ENCODE measurements at places on chromosomes 5 and 9. TPM values are rescaled to one million over a fixed set of nuclear protein-coding genes. Genes with fewer than 3 reads are reported as not detected.
A peak's percentile ranks its signal among the peaks of the same experiment; 100 is the strongest.

DNA sequence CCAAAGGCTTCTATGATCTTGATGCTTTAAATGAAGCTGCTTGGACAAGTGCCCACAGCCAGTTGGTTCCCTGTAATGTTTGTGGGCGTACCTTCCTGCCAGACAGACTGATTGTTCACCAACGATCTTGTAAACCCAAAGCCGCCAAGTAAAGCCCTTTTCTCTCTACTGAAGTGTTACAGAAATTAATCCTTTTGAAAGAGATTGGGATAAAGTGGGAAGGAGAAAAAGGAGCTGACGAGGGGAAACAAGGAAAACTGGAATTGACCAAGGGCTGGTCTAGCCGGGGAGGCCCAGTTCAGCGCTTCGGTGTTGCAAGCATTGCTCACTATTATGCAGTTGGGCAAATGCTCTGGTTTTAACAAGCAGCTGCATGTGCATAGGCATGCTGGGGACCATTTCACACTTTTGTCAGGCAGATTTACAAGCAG lies 53.2 kb downstream of the ZNF474 start:
- peak overlapping the region; percentile 90 for H3K27ac ChIP-seq
- peak overlapping the region; percentile 87 for H3K4me3 ChIP-seq
- peaks cover 63% of the 10 kb centered on the region for H3K4me1 ChIP-seq
- peaks cover 14% of the 10 kb centered on the region for H3K36me3 ChIP-seq
- peak; percentile 75 for DNase-seq

DNA sequence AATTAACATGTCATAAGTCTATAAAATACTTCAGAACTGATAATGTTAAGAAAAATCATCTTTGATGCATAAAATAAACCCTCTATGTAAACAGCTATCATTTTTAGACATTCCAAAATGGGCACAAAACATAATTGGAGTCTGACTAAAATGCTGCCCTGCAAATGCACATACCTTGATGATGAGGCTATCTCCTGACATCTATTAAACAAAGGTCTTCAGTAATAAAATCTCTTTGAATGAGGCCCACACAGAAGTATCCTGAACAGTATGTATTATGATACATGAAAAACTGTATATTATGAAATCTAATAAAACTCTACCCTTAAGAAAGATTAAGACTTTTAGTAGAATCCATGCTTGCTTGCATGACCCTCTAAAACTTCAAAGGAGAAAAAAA lies 66.1 kb downstream of the FBXL17 start:
- no peaks in the 10 kb centered on the region for H3K36me3 ChIP-seq
- no peak overlapping the region for H3K4me3 ChIP-seq
- H3K27me3 ChIP-seq: no peaks in the 10 kb centered on the region
- peaks cover 9% of the 10 kb centered on the region for H3K4me1 ChIP-seq

DNA sequence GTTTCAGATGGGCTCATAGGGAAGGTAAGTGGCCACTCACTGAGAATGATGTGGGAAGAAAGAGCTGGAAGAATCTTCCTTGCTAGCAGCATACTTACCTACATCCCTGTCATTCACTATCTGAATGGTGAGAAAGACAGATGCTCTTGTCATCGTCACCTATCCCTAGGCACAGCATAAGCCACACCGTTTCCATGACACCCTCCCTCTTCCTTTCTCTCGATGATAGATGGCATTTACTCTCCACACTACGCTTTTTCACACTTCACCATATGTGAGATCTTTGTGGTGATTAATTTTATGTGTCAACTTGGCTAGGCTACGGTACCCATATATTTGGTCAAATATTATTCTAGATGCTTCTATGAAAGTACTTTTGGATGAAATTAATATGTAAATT lies 44.4 kb upstream of the FER start:
- no peaks in the 10 kb centered on the region for H3K27me3 ChIP-seq
- H3K4me1 ChIP-seq: no peaks in the 10 kb centered on the region
- no peak for DNase-seq
- no peak overlapping the region for H3K4me3 ChIP-seq
- H3K27ac ChIP-seq: no peak overlapping the region

GRCh38 chr5:166497496-166498104 lies 1793.8 kb upstream of the WWC1 start:
- H3K36me3 ChIP-seq: no peaks in the 10 kb centered on the region
- H3K27ac ChIP-seq: no peak overlapping the region
- H3K4me3 ChIP-seq: no peak overlapping the region
- H3K27me3 ChIP-seq: no peaks in the 10 kb centered on the region
- no peak for DNase-seq
- H3K4me1 ChIP-seq: no peaks in the 10 kb centered on the region

DNA sequence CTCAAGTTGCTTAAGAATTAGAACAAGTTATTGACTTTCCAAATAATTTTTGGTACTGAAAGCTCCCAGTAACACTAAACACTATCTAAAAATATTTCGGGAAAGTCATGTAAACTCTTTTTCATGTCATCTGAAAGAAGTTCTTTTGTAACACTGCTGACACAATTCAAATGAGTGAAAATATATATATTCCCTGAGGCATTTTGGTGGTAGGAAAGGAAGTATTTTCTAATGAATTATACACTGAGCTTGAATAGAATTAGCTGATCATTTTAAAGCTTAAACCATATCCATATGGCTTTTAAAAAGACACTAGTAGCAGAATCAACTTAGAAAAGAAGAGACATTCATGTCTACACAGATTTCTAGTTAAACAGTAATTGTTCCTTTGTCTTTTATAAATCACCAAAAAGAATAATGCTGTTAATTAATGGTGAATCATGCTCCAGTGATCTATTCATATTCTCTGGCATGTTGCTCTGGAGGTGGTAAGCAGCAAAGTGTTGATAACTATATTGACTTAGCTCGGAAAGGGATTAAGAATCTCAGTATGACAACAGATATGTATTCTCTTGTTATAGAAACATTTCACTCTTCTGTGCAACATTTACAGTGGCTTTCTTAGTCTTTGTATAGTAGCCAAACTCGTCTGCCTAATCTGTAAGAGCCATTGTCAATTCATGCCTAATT lies 27.4 kb upstream of the RFX3 start:
- H3K27me3 ChIP-seq: no peaks in the 10 kb centered on the region
- no peaks in the 10 kb centered on the region for H3K4me1 ChIP-seq
- H3K27ac ChIP-seq: no peak overlapping the region
- H3K36me3 ChIP-seq: no peaks in the 10 kb centered on the region

GRCh38 chr9:125066839-125067619 lies 76.3 kb downstream of the SCAI start:
- no peak overlapping the region for H3K4me3 ChIP-seq
- no peaks in the 10 kb centered on the region for H3K27me3 ChIP-seq
- peak overlapping the region; percentile 62 for H3K27ac ChIP-seq
- H3K4me1 ChIP-seq: peaks cover 14% of the 10 kb centered on the region
- no peak for DNase-seq

GRCh38 chr5:128586848-128587247 lies 48.8 kb upstream of the FBN2 start:
- H3K36me3 ChIP-seq: peaks cover 5% of the 10 kb centered on the region
- H3K4me3 ChIP-seq: no peak overlapping the region
- H3K4me1 ChIP-seq: peaks cover 19% of the 10 kb centered on the region
- peak; percentile 44 for DNase-seq

GRCh38 chr5:178573216-178573615 lies 17.0 kb downstream of the COL23A1 start:
- H3K27me3 ChIP-seq: peaks cover 4% of the 10 kb centered on the region
- H3K4me1 ChIP-seq: no peaks in the 10 kb centered on the region
- no peak overlapping the region for H3K27ac ChIP-seq
- no peaks in the 10 kb centered on the region for H3K36me3 ChIP-seq
- no peak for DNase-seq

DNA sequence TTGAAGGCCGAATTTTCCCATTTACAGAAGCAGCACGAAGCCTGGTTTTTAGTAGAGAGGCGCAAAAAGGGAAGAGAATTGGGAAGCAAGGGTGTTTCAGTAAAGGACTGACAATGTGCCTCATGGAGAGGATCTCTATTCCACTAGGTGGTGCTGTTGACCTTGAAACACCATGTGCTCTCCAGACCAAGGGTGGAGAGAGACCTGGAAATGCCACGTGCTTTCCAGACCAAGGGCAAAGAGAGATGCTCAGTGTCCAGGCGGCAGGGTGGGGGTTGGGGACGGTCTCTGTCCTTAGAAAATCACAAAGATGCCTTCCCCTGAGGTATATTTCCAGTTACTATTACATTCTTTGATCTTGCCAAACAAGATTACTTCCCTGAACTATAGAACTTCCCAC lies 425.3 kb downstream of the CSNK1G3 start:
- H3K27me3 ChIP-seq: peaks cover 4% of the 10 kb centered on the region
- H3K27ac ChIP-seq: no peak overlapping the region
- peaks cover 8% of the 10 kb centered on the region for H3K4me1 ChIP-seq
- DNase-seq: peak; percentile 69

PCDHB7 gene
- total RNA-seq: 0.90 TPM

NLN gene
- 43.3 TPM for total RNA-seq

GAS1 gene
- 5.2 TPM for total RNA-seq

NRG2 gene
- 0.11 TPM for total RNA-seq

SLIT3 gene
- 8.3 TPM for total RNA-seq

Measured in HFFc6 (cell line).